Hematopoietic multipotent progenitor cell treated with erythropoietin and hydrocortisone succinate and interleukin-3 and kit ligand, for 15 days (in vitro differentiated cells): ENCODE measurements at places on chromosomes 16 and 17.

DNA sequence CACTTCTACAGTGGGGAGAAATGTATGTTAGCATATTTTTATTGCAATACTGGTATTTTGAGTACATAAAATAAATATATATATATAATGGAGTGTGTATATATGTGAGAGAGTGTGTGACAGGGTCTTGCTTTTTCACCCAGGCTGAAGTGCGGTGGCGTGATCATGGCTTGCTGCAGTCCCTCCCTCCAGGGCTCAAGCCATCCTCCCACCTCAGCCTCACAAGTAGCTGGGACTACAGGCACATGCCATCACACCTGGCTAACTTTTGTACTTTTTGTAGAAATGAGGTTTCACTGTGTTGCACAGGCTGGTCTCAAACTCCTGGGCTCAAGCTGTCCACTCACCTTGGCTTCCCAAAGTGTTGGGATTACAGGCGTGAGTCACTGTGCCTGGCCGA is 4.1 kb downstream of the CYLD start:
- DNase-seq = no peak

DNA sequence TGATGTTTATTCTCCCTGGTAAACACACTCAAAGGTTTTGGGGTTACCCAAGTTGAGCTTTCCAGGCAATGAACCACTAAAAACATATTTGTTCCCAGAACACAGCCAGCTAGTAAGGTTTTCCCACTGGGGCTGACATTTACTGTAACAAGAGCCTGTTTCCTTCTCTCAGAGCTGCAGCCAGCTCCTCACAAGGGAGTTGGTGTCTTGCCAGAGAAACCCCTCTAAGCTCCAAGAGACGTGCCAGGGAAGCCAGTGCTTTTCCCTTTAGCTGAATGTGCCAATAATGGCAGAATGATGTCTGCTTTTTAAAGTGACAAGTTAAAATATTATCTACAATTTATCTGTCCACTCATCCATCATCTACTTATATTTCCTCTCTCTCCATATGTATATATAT is 170.8 kb upstream of the RBFOX1 start:
- DNase-seq = no peak

DNA sequence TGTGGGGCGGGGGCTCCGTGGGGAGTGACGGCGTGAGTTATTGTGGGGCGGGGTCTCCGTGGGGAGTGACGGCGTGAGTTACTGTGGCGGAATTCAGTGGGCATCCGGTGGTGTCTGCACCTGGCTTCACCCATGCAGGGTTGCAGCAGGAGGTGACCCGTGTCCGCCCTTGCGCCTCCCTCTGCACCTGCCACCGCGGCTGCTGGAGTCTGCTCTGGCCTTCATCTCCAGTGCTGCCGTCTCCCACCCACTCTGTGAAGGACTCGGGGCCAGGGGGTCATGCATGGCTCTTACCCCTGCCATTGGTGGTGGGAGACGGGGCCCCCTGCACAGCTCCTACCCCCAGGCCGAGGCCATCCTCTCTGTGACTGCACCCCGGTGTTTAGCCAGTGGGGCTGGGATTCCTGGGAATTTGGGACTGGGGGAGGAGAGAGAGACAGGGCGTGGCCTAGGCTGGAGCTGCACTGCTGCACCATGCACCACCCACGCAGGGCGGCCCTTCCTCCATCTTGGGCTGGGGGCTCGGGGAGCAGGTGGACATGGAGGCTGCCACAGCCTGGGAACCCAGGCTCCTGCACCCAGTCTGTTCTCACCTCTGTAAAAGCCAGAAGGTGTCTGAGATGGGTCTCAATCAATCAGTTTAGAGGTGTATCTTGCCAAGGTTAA is 1.3 kb upstream of the PABPN1L start:
- no peak for DNase-seq

DNA sequence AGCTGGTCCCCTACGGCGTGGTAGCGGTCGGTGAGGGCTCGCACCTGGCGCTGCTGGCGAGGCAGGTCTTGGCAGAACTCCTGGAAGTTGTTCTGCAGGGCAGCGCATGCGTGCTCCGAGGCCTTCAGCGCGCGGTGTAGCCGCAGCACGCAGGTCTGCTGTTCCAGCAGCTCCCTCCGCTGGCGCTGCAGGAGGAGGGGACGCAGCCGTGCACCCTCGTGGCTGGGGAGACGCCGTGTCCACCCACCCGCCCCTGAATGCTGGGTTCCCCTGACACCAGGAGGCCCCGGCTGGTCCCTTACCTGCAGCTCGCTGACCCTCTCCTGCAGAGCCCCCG is 12.2 kb downstream of the EVPL start:
- DNase-seq = no peak

DNA sequence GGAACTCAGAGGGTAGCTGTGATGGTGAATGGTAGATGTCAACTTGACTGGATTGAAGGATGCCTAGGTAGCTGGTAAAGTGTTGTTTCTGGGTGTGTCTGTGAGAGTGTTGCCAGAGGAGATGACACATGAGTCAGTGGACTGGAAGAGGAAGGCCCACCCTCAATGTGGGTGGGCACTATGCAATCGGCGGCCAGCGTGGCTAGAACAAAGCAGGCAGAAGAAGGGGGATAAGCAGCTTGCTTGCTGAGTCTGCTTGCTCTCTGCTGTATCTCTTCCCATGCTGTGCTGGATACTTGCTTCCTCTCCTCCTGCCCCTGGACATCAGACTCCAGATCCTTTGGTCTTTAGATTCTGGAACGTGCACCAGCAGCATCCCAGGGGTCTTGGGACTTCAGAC is 128.1 kb downstream of the AIPL1 start:
- no peak for DNase-seq

DNA sequence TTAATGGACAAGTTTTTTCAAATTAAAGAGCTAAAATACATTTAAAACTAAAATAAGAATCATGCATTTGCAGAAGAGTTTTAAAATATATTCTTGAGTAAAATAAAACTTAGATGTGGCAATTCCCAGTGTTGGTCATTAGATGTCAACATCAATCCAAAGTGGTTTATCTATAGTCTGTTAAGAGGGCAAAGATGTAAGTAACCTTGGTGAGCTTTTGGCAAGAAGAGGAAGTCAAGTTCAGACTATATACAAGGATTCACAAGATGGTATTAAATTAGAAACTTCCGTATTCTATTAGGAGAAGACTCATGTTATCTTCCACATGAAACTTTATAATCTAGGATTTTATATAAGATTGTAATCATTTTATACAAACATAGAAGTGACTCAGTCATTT is 73.1 kb downstream of the CEP95 start:
- DNase-seq = no peak

GRCh38 chr17:3935825-3936355 is 19.6 kb upstream of the P2RX1 start:
- DNase-seq = no peak

DNA sequence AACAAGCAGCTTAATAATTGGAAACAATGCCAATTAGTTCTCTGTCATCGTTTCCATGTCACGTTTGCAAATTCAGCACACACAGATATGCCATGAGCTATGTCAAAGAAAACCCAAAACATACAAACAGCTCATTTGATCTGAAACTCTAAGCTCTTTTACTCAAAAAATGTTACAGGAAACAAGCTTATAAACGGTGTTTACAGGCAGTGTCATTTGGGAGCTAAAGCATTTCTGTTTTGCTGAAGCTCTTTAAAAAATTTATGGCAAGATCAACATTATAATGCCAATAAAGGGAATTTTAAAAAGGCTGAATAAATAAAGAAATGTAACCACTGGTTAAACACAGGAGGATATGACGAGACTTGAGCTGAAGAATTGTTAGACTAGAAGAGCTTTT is 94.0 kb upstream of the HS3ST2 start:
- no peak for DNase-seq

- no peak for DNase-seq
Observed at GRCh38 chr17:40556884-40557414, 8.3 kb downstream of the CCR7 start.

DNA sequence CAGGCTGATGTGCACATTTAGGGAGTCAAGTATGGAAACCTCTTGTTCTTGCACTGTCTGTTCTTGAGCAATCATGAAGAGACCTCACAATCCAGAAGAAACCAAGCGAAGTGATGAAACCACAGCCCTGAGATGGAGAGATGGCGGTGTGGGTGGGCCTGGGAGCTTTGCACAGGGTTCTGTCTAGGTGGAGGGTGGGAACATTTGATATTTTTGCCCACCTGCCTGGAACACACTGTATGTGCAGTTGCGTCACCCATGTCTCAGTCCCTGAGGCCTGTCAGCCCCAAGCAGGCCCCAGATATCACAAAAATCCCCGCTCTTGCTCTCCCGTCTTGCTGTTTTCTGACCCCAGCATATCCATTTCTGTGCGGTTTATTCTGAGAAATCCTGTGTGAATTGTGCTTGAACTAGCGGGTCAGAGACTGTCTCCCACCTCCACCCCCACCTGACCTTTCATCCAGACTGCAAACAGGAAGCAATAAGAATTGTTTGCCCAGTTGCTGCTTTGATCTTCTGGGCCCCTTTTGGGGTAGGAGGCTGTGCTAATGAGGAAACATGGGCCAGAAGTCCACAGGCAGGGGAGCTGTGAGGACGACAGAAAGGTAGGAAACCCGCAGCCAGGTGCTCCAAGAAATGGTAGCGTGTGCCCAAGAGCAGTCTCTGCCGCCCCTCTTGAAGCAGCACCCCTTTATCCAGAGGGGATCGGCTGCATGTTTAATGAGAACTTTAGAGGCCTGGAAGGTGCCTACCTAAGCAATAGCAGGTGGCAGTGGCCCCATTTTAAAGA is 183.8 kb downstream of the CCDC182 start:
- no peak for DNase-seq

DNA sequence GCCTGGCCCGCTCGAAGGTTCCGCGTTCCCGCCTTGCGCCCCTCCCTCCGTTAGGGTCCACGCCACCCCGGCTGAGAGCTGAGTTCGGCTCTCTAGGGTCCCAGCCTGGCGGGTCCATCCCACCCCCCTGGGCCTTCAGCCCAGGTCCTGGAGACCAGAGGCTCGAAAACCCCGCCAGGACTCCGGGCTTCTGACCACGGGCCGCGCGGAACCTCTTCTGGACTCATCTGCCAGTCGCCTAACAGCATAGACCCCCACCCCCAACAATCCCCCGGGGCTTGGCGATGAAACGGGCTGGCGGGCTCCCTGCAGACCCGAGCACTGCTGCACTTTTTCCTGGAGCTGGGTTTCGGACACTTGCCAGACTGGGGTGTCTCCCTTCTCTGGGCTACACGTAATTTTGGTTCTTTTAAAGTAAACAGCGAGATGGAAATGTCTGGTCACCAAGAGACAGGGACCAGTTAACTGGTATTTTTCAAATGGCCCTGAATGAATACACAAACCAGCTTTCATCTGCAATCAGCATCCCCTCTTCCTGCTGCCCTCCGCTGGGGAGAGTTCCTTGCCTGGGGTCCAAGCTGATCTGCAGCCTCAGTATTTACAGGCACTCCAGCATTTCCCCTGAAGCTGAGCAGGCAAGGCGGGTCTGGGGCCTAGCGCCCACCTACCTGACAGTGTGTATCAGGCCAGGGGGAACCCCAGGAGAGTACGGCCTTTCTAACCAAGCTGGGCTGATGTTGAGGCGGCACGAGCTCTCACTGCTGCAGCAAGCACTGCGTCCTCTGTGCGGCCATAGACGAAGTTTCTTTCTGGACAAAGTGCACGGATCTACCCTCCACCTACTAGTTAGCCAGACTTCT is 639 bp upstream of the TRIM65 start:
- DNase-seq = no peak

GRCh38 chr17:38469875-38470274 is 41.6 kb downstream of the ARHGAP23 start:
- DNase-seq = no peak
